ENCODE measurements at places on chromosomes 13 and 19. TPM values are rescaled to one million over a fixed set of nuclear protein-coding genes. Genes with fewer than 3 reads are reported as not detected.

- H3K4me3 ChIP-seq = no peak overlapping the region
- no peaks in the 10 kb centered on the region for H3K4me1 ChIP-seq
- no peak overlapping the region for H3K27ac ChIP-seq
- peaks cover 7% of the 10 kb centered on the region for H3K27me3 ChIP-seq
- no peak for DNase-seq
Observed at GRCh38 chr13:60328073-60328472, 68.9 kb upstream of the TDRD3 start.

Gene TIMM29
- total RNA-seq = 22.7 TPM

Gene NOVA2
- total RNA-seq = not detected

Gene CEACAM16
- not detected for total RNA-seq

Gene SIGLEC12
- total RNA-seq = 0.54 TPM

Gene SLC15A1
- total RNA-seq = not detected

Gene ZNF223
- 0.18 TPM for total RNA-seq

Gene SPINT2
- total RNA-seq = 79.6 TPM

- H3K27me3 ChIP-seq = no peaks in the 10 kb centered on the region
- H3K4me1 ChIP-seq = no peaks in the 10 kb centered on the region
- H3K27ac ChIP-seq = no peak overlapping the region
- no peak for DNase-seq
Observed at GRCh38 chr13:28468023-28468915, 26.7 kb downstream of the FLT1 start.

Gene PABPC3
- total RNA-seq = 0.34 TPM

Gene PSG11
- not detected for total RNA-seq

- peaks cover 30% of the 10 kb centered on the region for H3K27me3 ChIP-seq
- H3K27ac ChIP-seq = no peak overlapping the region
- H3K4me3 ChIP-seq = no peak overlapping the region
- no peaks in the 10 kb centered on the region for H3K36me3 ChIP-seq
- DNase-seq = no peak
Observed at GRCh38 chr13:110850840-110851239, 64.0 kb downstream of the ANKRD10 start.

Gene VSTM1
- total RNA-seq = not detected

Gene FBN3
- total RNA-seq = not detected

Gene DKKL1
- total RNA-seq = not detected

DNA sequence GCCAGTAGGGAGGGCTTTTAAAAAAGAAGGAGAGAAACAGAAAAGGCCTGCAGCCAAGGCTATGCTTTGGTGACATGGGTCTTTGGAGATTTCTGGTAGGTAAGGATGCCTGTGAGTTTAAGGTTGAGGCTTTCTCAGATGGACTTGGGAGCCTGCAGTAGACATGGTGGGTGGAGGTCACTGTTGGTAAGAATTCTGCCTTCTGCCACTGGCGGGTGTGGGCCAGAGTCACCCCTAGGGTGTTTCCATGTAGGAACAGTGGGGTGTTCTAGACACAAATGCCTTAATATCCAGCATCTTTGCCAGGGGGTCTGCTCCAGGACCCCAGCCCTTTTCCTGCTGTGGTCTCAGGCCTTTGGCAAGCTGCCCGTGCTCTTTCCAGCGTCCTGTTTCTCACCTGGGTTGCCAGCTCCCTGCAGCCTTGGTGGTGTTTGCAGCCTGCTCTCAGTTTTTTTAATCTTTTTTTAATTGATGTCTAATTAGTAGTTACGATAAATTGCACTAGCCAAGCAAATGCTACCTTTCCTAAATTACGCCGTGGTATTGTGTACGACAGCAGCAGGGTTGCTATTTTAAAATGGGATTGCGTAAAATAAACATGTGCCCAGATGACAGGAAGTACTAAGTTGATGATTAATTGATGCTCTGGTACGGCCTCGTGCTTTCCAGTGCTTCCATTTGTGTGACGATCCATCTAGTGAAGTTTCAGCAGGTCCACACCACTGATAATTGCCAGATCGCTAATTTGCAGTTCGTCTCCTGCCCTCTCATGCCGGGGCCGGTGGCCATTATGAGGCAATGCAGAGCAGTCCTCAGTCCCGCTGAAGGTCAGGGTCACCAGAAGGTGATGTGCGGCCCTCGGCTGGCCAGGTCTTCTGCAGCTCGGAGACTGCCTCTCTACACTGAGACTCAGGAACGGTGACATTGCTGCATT is 35.3 kb upstream of the NPAS1 start:
- peaks cover 14% of the 10 kb centered on the region for H3K4me1 ChIP-seq
- H3K27me3 ChIP-seq = no peaks in the 10 kb centered on the region
- peaks cover 3% of the 10 kb centered on the region for H3K36me3 ChIP-seq
- no peak overlapping the region for H3K4me3 ChIP-seq
- no peak for DNase-seq

Gene DBP
- 9.1 TPM for total RNA-seq

GRCh38 chr19:15426485-15427349 is 7.9 kb upstream of the AKAP8L start:
- peak overlapping the region; percentile 40 for H3K27ac ChIP-seq
- H3K4me3 ChIP-seq = no peak overlapping the region
- peaks cover 47% of the 10 kb centered on the region for H3K36me3 ChIP-seq
- no peaks in the 10 kb centered on the region for H3K27me3 ChIP-seq

- DNase-seq = no peak
- no peak overlapping the region for H3K27ac ChIP-seq
- no peaks in the 10 kb centered on the region for H3K4me1 ChIP-seq
- peaks cover 6% of the 10 kb centered on the region for H3K27me3 ChIP-seq
- H3K4me3 ChIP-seq = no peak overlapping the region
Observed at GRCh38 chr19:54654447-54655321, 8.1 kb upstream of the LILRB4 start.

Gene ZNF470
- total RNA-seq = 1.2 TPM

- H3K27me3 ChIP-seq = peaks cover 29% of the 10 kb centered on the region
- no peaks in the 10 kb centered on the region for H3K36me3 ChIP-seq
- peaks cover 16% of the 10 kb centered on the region for H3K4me1 ChIP-seq
Observed at GRCh38 chr19:50833802-50834167, 411 bp upstream of the KLK15 start.

DNA sequence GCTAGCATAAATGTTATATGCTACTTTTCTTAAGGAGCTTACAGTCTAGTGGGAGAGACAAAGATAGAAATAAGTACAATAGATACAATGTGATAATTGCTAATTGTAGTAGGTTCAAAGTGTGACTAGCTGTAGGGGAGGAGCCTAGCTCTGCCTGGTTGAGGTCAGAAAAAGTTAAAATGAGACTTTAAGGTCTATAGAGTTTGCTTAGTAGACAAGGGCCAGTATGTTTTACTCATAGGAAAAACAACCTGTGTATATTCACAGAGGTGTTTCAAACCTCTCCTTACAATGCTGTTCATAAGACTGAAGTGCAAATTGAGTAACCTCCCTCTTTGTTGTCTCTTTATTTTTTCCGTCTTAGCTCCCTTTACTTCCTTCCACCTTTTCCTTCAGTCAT is 56.1 kb downstream of the PDS5B start:
- no peaks in the 10 kb centered on the region for H3K36me3 ChIP-seq
- H3K4me3 ChIP-seq = no peak overlapping the region
- DNase-seq = no peak
- no peaks in the 10 kb centered on the region for H3K27me3 ChIP-seq
- H3K27ac ChIP-seq = no peak overlapping the region
- peaks cover 59% of the 10 kb centered on the region for H3K4me1 ChIP-seq

Gene ZNF575
- total RNA-seq = 1.4 TPM

GRCh38 chr19:45016388-45017314 is 15.4 kb downstream of the RELB start:
- DNase-seq = peak; percentile 42
- H3K4me1 ChIP-seq = peaks cover 10% of the 10 kb centered on the region
- no peaks in the 10 kb centered on the region for H3K27me3 ChIP-seq
- peak overlapping the region; percentile 84 for H3K27ac ChIP-seq

Gene LHB
- not detected for total RNA-seq

Gene UQCRFS1
- 40.3 TPM for total RNA-seq

DNA sequence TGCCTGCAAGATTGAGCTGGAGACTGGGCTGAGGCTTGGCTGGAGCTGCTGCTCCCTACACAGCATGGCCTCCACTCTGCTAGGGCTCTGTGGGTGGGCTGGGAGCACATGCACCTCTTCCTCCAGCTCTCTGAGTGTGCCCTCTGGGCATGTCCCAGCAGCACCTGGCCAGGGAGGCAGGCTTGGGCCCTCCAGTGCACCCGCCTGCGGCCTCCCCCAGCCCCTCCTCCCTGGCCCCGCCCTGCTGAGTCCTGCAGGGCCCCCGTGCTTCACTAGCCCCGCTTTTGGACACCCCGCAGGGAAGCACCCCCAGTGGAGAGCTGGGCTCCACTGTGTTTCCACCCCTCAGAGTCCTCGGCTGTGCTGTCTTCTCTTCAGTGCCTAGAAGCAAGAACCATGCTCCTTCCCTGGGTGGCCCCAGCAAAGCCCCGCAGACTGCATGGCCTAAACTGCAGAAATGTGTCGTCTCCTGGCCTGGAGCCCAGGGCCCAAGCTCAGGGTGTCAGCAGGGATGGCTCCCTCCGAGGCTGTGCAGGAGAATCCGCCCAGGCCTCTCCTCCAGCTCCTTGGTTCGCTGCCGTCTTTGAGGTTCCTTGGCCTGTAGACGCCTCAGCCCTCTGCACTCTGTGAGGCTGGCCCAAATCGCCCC is 5.0 kb upstream of the TEX29 start:
- no peaks in the 10 kb centered on the region for H3K27me3 ChIP-seq
- no peak for DNase-seq
- no peak overlapping the region for H3K27ac ChIP-seq
- H3K4me1 ChIP-seq = no peaks in the 10 kb centered on the region
- H3K36me3 ChIP-seq = peaks cover 6% of the 10 kb centered on the region
- H3K4me3 ChIP-seq = no peak overlapping the region

DNA sequence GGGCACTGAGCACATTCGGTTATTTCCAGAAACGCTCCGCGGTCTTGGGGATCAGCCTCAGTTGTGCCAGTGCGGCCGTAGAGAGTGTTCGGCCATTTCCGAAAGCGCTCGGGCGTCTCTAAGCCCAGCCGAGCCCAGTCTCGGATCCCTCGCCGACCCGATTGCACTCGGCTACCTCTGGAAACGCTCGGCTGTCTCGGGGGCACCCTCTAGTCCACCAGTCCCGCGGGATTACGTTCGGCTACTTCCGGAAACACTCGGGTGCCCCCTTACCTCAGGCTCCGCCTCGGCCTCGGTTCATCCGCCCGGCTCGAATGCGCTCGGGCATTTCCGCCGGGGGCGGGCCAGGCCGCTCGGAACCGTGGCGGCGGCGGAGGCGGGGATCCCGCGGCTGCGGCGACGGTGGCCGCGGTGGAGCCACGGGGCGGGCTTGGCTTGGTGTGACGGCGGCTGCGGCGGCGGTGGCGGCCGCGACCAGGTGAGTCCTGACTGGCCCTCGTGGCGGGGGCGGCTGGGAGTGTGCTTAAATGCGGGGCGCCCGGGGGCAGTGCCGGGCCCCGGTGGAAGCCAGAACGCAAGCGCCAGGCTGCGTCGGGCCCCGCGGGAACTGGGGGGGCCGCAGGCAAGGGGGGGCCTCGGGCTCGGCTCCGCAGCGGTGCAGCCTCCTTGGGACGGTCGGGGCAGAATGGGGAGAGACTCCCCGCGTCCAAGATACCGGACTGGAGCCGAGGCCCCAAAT is at the start of gene PIK3R2:
PIK3R2 (plus strand) TSS at position 347 of the 739 bp plus-strand sequence. CDS start 2,717 bp downstream, outside the sequence.
- H3K27ac ChIP-seq = peak within 1 kb of the TSS; percentile 96
- peaks cover 8% of the 10 kb centered on the region for H3K36me3 ChIP-seq
- peaks cover 3% of the 10 kb centered on the region for H3K27me3 ChIP-seq
- peak within 1 kb of the TSS; percentile 84 for H3K4me3 ChIP-seq

DNA sequence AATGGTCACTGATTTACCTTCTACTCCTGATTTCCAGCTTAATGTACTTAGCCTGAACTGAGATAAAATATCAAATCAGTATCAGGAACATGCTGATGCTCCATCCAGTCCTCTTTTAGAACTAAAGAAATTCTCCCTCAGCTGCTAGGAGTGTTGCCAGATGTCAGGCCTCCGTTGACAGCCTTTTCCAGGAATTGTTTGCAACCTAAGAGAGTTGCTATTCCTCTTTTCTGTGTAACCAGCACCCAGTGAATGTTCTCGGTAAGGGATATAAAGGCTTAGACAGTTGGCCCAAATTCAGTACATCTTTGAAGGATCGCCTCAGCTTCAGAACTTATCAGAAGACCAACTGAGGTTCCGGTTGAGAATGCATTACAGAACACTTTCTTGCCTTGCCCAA is 559.0 kb downstream of the PCDH17 start:
- H3K27ac ChIP-seq = no peak overlapping the region
- DNase-seq = no peak
- H3K4me1 ChIP-seq = no peaks in the 10 kb centered on the region
- no peak overlapping the region for H3K4me3 ChIP-seq
- H3K36me3 ChIP-seq = no peaks in the 10 kb centered on the region

Gene ZNF837
- total RNA-seq = 0.86 TPM

DNA sequence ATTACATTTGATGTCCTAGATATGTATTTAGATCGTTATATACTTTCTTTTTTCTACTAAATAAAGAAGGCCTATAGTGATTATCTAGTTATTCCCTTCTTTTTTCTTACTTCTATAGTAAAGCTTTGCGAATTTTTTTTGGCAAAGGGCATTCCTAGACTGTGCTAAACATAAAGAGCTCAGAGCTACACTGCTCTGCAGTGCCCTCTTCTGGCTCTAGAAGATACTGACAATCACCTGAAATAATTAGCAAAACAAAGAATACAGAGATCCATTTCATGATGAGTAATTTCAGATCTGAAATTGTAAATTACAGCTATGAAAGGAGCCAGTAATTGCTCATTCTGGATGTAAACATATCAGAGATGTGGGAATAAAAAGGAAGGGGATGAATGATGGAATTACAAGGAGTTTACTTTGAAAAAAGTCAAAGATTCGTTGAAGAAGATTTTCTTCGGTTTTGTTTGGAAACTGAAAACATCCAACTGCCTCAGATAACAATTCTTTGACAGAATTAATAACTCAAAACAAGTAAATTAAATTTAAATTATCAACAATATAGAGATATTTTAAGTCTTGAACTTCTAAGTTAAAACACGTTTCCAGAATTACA is 288.5 kb downstream of the NALCN start:
- no peaks in the 10 kb centered on the region for H3K36me3 ChIP-seq
- H3K27me3 ChIP-seq = peaks cover 11% of the 10 kb centered on the region
- H3K27ac ChIP-seq = no peak overlapping the region

Gene PRTN3
- total RNA-seq = not detected

Gene FOSB
- total RNA-seq = 16.8 TPM

- no peaks in the 10 kb centered on the region for H3K27me3 ChIP-seq
- no peak overlapping the region for H3K4me3 ChIP-seq
- H3K4me1 ChIP-seq = no peaks in the 10 kb centered on the region
- no peaks in the 10 kb centered on the region for H3K36me3 ChIP-seq
- DNase-seq = no peak
- H3K27ac ChIP-seq = no peak overlapping the region
Observed at GRCh38 chr19:31427857-31428256, 78.6 kb upstream of the TSHZ3 start.

DNA sequence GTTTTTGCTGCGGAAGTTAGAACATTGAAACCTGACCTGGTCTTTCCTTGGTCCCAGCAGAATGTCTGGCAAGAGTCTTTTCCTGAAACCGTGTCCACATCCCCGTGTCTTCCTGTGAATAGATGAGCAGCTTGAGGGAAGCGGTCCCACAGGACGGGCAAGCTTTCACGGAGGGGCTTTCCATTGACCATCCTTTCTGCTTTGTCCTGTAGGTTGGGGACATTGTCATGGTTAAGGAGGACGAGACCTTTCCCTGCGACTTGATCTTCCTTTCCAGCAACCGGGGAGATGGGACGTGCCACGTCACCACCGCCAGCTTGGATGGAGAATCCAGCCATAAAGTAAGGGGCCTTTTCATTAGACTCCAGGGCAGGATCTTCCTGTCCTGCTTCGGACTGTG is 126.0 kb downstream of the ATP11A start:
- no peak for DNase-seq
- H3K27ac ChIP-seq = no peak overlapping the region
- H3K36me3 ChIP-seq = peaks cover 56% of the 10 kb centered on the region
- no peaks in the 10 kb centered on the region for H3K4me1 ChIP-seq

Gene CELF5
- 0.12 TPM for total RNA-seq

Gene FXYD5
- 309 TPM for total RNA-seq

Data from activated T-helper 1 cell treated with anti-CD3 and anti-CD28 coated beads, Interleukin-12 subunit alpha, Interleukin-12 subunit beta, Interleukin-2, Interleukin-4 antibody, amounts not matched to agents 30 ng/mL and 10 ng/mL and 1 ng/mL, durations not matched to agents 14 hours and 24 hours and 36 hours (primary cell).